Effector memory CD4-positive, alpha-beta T cell (primary cell): ENCODE measurements at places on chromosomes 3 and 15.
A peak's percentile ranks its signal among the peaks of the same experiment; 100 is the strongest.

DNA sequence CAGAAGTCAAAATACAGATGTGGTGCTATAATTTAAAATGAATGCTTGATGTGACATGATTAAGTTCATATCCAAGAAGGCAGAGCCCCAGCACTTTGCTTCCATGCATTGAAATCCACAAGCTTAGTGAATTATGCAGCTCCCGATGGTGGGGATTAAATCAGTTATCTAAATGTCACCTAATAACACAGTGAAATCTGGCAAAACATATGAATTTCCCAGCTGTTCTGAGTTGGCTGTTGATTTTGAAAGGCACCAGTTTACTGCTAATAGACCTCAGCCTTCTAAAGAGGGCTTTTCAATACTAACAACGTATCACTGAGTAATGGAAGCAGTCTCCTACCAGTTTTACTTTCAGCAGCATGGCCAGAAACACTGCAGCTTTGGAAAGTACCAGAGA, 19.8 kb upstream of the CRBN start:
- no peak for DNase-seq

GRCh38 chr3:132464066-132464465, 46.8 kb downstream of the DNAJC13 start:
- DNase-seq = no peak

GRCh38 chr3:186283096-186283495, 78.9 kb downstream of the DGKG start:
- no peak for DNase-seq

- DNase-seq = peak; percentile 17
These were observed 670 bp upstream of the ATP13A3 start for GRCh38 chr3:194487289-194488054.

GRCh38 chr15:99707473-99708270, 25.6 kb downstream of the LYSMD4 start:
- DNase-seq = no peak

GRCh38 chr3:159069091-159069490, 267.2 kb downstream of the MFSD1 start:
- DNase-seq = no peak

- DNase-seq = no peak
These were observed 224.4 kb downstream of the THRB start for GRCh38 chr3:24270204-24270691.

- no peak for DNase-seq
These were observed 1.5 kb downstream of the TMOD2 start for GRCh38 chr15:51752888-51753287.

DNA sequence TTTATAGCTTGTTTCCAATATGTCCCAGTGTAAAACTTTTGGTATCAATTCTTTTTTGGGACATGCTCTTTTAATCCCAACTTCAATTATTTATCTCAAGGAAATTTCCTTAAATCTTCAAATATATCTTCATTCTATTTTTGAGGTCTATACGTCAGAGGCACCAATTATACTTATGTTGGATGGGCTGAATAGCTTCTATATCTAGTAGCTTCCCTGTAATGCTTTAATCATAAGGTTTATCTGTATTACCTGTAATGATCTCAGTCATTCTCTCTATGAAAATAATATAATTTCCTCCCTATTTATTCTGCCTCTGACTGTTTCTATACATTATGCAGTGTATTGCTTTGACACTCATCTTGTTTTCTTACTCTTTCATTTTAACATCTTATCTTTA, 29.9 kb upstream of the MCCC1 start:
- no peak for DNase-seq

DNA sequence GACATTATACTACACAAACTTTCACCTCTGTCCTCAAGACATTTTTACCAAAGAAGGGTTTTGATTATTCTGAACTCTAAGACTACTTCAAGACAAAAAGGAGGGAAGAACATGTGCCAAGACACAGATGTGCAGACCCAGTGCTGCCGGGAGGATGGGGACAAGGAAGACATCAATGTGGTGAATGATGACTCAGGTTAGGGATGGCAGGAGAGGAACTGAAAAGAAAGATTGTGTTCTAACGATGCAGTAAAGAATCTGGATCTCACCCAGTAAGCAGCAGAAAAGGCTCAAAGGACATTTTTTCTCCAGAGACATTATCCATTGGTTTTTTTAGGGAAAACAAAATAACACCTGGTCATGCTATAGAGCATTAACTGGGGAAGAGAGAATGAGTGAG, 449.9 kb upstream of the NR2F2 start:
- DNase-seq = no peak

- DNase-seq = no peak
These were observed 45.2 kb downstream of the C2CD4B start for GRCh38 chr15:62119874-62120273.

GRCh38 chr15:89323825-89324224, 10.8 kb downstream of the POLG start:
- no peak for DNase-seq

- no peak for DNase-seq
These were observed 113.1 kb downstream of the ARNT2 start for GRCh38 chr15:80517290-80517689.

- no peak for DNase-seq
These were observed 38.4 kb upstream of the PXYLP1 start for GRCh38 chr3:141193066-141193830.

GRCh38 chr3:3842356-3842755, 43.1 kb downstream of the LRRN1 start:
- no peak for DNase-seq

- DNase-seq = no peak
These were observed 1.4 kb upstream of the GHSR start for GRCh38 chr3:172449466-172450149.

DNA sequence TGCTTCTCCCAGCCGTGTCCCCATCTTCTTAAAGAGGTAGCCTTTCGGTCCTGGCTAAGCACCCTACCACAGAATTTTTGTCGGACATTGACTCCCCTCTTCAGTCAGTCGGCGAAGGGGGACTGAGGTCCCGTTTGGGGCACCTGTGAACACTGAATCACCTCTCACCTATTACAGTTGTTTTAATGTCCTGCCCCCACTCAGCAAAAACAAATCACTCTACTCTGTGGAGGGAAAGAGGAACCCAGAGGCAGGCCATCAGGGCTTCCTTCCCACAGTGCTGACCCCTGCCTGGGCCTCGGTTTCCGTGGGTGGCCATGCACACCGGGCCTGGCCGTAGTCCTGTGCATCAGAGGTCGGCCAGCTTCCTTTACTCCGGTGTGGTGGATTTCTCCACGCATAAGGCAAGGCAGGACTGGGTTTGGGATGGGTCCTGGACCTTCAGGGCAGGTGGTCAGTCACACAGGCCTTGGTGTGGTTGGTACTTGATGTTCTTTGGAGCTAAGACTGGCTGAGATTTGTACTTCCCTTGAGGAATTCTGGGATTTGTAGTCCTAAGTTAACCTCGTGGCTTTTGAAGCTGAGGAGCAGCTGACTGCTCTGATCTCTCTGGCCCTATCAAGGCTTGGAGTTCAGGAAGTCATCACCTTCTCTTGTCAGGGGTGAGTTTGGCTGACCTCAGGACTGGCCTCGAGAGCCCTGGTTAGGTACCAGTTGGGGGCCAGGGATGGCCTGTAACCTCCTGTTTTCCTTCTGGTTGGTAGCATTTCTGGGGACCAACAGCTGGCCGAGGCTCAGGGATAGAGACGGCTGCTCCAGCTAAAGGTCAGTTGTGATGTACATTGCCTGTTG, 627 bp upstream of the FAM131A start:
- DNase-seq = no peak

GRCh38 chr3:48123346-48123745, 64.9 kb downstream of the CDC25A start:
- DNase-seq = no peak

- no peak for DNase-seq
These were observed 27.3 kb upstream of the UBE2E1 start for GRCh38 chr3:23778446-23778845.

- no peak for DNase-seq
These were observed 16.1 kb downstream of the SPTBN5 start for GRCh38 chr15:41877631-41878354.

- no peak for DNase-seq
These were observed 70.1 kb downstream of the CCK start for GRCh38 chr3:42195879-42196330.

DNA sequence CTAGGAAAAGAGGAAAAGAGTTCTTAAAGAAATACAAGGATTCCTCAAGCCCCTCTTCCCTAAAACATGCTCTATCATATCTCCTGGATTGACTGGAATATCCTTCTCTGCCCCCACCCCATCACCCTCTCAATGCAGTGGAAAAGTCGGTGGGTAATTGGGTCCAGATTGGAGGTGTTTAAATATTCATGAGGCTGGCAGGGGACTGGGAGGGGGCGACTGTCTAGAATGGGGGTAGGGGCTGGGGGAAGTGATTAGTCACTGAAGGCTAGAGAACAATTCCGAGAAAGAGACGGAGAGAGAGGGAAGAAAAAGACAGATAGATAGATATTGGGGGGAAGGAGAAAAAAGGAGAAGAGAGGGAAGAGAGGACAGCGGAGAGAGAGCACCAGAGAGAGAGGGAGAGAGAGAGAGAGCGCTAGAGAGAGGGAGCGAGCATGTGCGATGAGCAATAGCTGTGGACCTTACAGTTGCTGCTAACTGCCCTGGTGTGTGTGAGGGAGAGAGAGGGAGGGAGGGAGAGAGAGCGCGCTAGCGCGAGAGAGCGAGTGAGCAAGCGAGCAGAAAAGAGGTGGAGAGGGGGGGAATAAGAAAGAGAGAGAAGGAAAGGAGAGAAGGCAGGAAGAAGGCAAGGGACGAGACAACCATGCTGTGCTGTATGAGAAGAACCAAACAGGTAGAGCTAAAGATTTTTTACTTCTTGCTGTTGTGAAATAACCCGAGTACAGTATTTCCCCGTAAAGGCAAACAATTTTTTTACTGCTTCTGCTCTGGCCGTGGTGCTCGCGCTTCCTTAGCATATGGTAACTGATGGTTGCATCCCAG, at the start of gene GAP43:
Gene GAP43, plus strand, starts transcription at position 467 of the 825 bp plus-strand sequence. Its CDS starts 180 bp downstream, at position 647.
- no peak for DNase-seq

DNA sequence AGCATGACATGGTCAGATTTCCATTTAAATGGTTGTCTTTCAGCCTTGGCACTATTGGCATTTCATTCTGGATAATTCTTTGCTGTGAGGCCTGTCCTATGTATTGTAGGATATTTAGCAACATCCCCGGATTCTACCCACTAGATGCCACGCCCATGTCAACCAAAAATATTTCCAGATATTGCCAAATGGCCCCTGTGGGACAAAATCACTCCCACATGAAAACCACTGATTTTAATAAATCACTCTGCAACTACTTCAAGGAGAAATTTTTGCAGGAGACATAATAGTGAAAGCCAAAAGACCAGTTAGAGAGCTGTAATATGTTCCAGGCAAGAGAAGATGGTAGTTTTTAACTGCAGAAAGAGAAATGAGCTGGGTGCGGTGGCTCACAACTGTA, 55.9 kb upstream of the RARB start:
- DNase-seq = no peak

- no peak for DNase-seq
These were observed 48.8 kb downstream of the WWTR1 start for GRCh38 chr3:149608987-149609386.
